ENCODE measurements at places on chromosomes 2 and 18. TPM values are rescaled to one million over a fixed set of nuclear protein-coding genes. Genes with fewer than 3 reads are reported as not detected.
A peak's percentile ranks its signal among the peaks of the same experiment; 100 is the strongest.

The ANKRD30BL gene
- total RNA-seq = not detected

- no peak overlapping the region for H3K4me3 ChIP-seq
- no peaks in the 10 kb centered on the region for H3K36me3 ChIP-seq
- no peaks in the 10 kb centered on the region for H3K4me1 ChIP-seq
- no peak overlapping the region for H3K27ac ChIP-seq
- DNase-seq = no peak
Measured at GRCh38 chr2:150279686-150280085, 207.8 kb downstream of the RND3 start.

DNA sequence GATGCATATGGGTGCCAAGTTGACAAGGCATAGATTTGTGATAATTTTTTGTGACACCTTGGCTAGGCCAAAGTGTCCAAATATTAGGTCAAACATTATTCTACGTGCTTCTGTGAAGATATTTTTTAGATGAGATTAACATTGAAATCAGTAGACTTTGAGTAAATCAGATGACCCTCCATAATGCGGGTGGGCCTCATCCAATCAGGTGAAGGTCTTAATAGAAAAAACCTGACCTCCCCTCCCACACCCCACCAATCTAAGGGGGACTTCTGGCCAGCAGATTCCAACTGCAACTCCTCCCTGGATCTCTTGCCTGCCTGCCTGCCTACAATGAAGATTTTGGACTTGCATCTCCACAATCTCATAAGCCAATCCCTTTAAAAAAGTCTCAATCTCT, 118.8 kb upstream of the LMAN1 start:
- H3K36me3 ChIP-seq = no peaks in the 10 kb centered on the region
- H3K4me1 ChIP-seq = no peaks in the 10 kb centered on the region
- H3K27ac ChIP-seq = no peak overlapping the region
- no peak for DNase-seq
- H3K27me3 ChIP-seq = peaks cover 11% of the 10 kb centered on the region

DNA sequence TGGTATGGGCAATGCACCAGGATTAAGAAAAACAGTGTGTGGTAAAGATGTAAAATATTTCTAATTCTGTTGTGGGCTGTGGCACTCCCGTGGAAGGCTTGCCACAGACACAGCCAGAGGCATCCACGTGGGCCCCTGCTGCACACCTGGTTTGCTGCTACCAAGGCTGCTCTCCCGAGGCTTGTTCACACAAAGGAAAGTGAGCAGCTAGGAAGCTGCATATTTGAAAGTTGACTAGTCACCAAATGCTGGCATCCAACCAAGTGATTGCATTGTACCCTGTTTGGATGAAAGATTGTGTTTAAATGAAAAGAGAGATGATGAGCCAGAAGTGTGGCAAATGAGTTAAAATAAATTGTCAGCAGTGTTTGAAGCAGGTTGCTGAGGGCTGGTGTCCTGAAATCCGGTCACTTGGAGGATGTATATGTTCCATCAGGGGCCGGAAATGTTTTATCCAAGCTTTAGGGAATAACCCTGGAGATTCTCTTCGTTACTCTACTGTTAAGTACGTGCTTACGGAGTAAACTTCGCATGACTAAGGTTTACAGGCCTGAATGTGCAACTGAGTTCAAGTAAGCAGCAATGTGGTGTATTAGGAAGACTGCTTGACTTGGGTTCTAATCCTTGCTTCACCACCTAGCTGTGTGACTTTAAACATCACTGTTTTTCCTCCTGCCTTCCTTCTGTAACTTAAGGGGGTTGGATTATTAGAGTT, 86.1 kb downstream of the MSH2 start:
- DNase-seq = peak; percentile 80
- peaks cover 15% of the 10 kb centered on the region for H3K4me1 ChIP-seq

GRCh38 chr18:58325494-58325893, 281.5 kb downstream of the NEDD4L start:
- H3K4me3 ChIP-seq = no peak overlapping the region
- peaks cover 12% of the 10 kb centered on the region for H3K4me1 ChIP-seq
- H3K27ac ChIP-seq = no peak overlapping the region
- H3K27me3 ChIP-seq = no peaks in the 10 kb centered on the region
- peaks cover 51% of the 10 kb centered on the region for H3K36me3 ChIP-seq

The KCNG2 gene
- total RNA-seq = not detected

GRCh38 chr2:222506230-222506935, 82.0 kb downstream of the SGPP2 start:
- H3K4me1 ChIP-seq = peaks cover 12% of the 10 kb centered on the region
- H3K4me3 ChIP-seq = no peak overlapping the region
- no peak overlapping the region for H3K27ac ChIP-seq

GRCh38 chr2:33083699-33084387, 137.1 kb downstream of the LTBP1 start:
- no peak overlapping the region for H3K27ac ChIP-seq
- H3K27me3 ChIP-seq = no peaks in the 10 kb centered on the region
- H3K4me3 ChIP-seq = no peak overlapping the region
- no peaks in the 10 kb centered on the region for H3K36me3 ChIP-seq
- H3K4me1 ChIP-seq = no peaks in the 10 kb centered on the region
- DNase-seq = no peak

The RTKN gene
- total RNA-seq = 63.4 TPM

The EPHA4 gene
- total RNA-seq = 21.3 TPM

The PUM2 gene
- 99.3 TPM for total RNA-seq

DNA sequence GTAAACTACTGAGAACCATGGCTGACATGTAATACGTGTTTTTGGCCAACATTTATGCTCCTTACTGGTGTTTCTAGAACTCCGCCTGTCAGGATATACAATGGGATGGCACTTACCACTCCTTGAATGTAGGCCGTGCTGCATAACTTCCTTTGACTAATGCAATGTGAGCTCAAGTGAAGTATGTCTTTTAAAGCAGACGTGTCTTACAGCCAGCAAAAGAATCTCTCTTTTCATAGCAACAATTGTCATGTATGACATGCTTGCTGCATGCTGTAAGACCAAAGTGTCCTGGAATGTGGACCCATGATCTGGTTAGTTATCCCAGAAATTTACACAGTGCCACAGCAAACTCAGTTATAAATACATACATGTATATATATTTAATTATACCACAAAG, 1202.7 kb upstream of the PIK3C3 start:
- no peaks in the 10 kb centered on the region for H3K36me3 ChIP-seq
- H3K4me1 ChIP-seq = no peaks in the 10 kb centered on the region
- H3K27ac ChIP-seq = no peak overlapping the region
- H3K27me3 ChIP-seq = no peaks in the 10 kb centered on the region

DNA sequence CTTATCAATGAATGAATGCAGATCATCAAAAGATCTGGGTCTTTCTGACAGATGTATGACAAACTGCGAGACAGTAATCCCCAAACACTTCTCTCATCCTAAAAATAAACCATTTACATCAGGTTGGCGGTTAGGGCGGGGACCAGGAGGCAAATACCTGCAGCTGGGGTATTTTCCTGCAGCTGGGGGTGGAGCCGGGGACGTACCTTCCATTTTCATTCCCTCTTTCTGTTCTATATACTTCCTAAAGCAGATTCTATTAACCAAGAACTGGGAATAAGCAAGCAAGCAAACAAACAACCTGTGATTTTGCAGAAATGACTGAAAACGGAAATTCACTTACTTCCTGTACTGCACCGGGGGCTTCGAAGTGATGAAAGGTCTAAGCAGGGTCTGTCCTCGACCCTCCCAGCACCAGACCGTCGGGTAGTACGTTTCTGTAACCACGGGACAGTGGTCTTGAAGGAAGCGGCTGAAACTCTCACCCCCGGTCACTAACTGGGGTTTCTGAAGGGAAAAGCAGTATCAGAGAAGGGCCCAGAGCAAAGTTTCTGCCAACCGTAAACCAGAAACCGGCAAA, 1.2 kb downstream of the ABHD3 start:
- H3K4me1 ChIP-seq = peaks cover 17% of the 10 kb centered on the region
- H3K36me3 ChIP-seq = no peaks in the 10 kb centered on the region
- no peak for DNase-seq
- H3K27me3 ChIP-seq = no peaks in the 10 kb centered on the region
- peak overlapping the region; percentile 94 for H3K4me3 ChIP-seq

DNA sequence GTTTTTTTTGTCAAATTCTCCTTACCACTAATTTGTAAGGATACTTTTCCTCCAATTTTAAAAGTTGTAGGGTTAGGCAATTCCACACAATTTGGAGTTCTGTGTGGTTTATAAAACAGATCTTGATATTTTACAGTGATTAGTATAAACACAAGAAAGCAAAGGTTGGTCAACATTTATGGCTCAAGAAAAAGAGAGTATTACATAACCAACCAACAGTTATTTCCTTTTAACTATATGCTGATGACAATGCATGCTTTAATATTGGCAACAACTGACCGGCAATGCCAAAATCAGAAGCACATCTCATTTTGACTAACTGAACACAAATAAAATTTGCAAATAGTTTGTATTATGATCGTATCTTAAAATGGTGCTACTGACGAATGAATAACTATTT, 137.2 kb downstream of the CDH2 start:
- no peak overlapping the region for H3K4me3 ChIP-seq
- no peaks in the 10 kb centered on the region for H3K36me3 ChIP-seq
- no peak overlapping the region for H3K27ac ChIP-seq
- DNase-seq = no peak

DNA sequence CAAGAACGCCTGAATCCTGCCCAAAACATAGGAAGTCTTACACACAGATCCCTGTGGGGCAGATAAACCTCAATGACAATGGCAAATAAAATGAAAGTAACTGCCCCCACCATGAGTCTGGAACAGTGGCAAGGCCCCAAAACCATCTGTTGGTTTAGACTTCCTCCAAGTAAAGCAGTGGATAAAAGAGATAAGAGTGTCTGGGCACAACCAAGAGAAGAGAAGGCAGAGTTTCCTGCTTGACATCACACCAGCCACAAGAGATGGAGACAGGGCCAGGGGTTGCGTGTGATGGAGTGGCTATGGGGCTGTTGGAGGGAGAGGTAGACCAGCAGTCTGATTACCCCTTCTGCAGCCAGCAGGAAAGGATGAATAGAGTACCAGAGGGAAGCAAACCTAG, 212.1 kb upstream of the POU3F3 start:
- H3K4me1 ChIP-seq = no peaks in the 10 kb centered on the region
- no peak overlapping the region for H3K27ac ChIP-seq
- DNase-seq = no peak
